ENCODE measurements at places on chromosomes 12 and 14. TPM values are rescaled to one million over a fixed set of nuclear protein-coding genes. Genes with fewer than 3 reads are reported as not detected.

Gene IGFBP6
- 10.0 TPM for total RNA-seq

- no peaks in the 10 kb centered on the region for H3K27me3 ChIP-seq
- no peak overlapping the region for H3K4me3 ChIP-seq
- no peak for DNase-seq
Measured at GRCh38 chr14:31127690-31128089, 79.9 kb downstream of the HECTD1 start.

DNA sequence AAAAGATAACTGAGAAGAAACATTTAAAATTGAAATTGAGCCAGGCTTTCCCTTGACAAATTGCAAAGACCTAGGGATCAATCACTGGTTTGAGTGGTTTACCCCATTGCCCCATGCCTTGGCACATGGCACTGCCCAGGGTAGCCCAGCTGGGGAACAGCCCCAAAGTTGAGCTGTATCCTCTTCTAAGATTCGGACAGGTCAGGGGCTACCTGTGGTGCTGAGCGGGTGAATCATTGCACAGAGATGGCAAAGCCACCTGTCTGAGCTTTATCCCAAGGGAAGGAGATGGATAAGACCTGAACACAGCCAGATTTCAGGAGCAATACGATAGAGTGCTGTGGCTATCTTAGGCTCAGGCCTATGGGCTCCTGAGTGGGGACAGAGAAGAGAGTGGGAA, 7.0 kb downstream of the IFI27L2 start:
- H3K4me3 ChIP-seq, result no peak overlapping the region
- H3K27me3 ChIP-seq, result no peaks in the 10 kb centered on the region
- peaks cover 4% of the 10 kb centered on the region for H3K36me3 ChIP-seq
- no peak for DNase-seq

Gene MAP3K12
- 30.6 TPM for total RNA-seq

DNA sequence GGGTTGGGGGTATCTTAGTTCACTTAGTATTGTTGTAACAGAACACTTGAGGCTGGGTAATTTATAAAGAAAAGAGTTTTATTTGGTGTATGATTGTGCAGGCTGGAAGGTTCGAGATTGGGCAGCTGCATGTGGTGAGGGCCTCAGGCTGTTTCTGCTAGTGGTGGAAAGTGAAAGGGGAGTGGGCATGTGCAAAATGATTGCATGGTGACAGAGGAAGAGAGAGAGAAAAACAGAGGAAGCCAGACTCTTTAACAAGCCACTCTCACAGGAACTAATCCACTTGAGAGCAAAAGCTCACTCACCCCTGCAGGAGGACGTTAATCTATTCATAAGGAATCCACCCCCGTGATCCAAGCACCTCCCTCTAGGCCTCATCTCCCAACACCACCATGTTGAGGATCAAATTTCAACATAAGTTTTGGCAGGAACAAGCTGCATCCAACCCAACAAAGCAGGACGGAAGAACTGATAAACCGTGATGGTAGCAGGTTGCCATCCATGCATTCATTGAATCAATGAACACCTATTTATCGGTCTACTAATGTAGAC, 165.0 kb upstream of the GZMB start:
- H3K27ac ChIP-seq, result no peak overlapping the region
- H3K4me1 ChIP-seq, result no peaks in the 10 kb centered on the region
- no peak for DNase-seq
- peaks cover 11% of the 10 kb centered on the region for H3K27me3 ChIP-seq
- H3K4me3 ChIP-seq, result no peak overlapping the region

Gene CCDC85C
- 7.0 TPM for total RNA-seq

Gene DPF3
- total RNA-seq, result 1.1 TPM

- peak overlapping the region; percentile 78 for H3K27ac ChIP-seq
- no peaks in the 10 kb centered on the region for H3K36me3 ChIP-seq
- peaks cover 33% of the 10 kb centered on the region for H3K4me1 ChIP-seq
- H3K27me3 ChIP-seq, result no peaks in the 10 kb centered on the region
- DNase-seq, result no peak
Measured at GRCh38 chr14:72726444-72726843, 167.5 kb downstream of the DPF3 start.

Gene DTX1
- total RNA-seq, result not detected

Gene PSMA3
- 136 TPM for total RNA-seq

DNA sequence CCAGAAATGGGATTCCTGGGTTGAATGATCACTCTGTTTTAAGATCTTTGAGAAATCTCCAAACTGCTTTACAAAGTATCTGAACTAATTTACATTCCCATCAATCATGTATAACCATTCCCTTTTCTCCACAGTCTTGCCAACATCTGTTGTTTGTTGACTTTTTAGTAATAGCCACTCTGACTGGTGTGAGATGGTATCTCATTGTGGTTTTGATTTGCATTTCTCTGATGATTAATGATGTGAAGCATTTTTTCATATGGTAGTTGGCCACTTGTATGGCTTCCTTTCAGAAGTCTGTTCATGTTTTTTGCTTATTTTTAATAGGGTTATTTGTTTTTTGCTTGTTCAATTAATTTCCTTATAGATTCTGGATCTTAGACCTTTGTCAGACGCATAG, 211.8 kb upstream of the AVPR1A start:
- peaks cover 3% of the 10 kb centered on the region for H3K36me3 ChIP-seq
- no peaks in the 10 kb centered on the region for H3K4me1 ChIP-seq
- peaks cover 10% of the 10 kb centered on the region for H3K27me3 ChIP-seq
- DNase-seq, result no peak

Gene TSPAN8
- total RNA-seq, result 0.22 TPM

Gene KLRG1
- 0.17 TPM for total RNA-seq

Gene GPRC5D
- not detected for total RNA-seq

DNA sequence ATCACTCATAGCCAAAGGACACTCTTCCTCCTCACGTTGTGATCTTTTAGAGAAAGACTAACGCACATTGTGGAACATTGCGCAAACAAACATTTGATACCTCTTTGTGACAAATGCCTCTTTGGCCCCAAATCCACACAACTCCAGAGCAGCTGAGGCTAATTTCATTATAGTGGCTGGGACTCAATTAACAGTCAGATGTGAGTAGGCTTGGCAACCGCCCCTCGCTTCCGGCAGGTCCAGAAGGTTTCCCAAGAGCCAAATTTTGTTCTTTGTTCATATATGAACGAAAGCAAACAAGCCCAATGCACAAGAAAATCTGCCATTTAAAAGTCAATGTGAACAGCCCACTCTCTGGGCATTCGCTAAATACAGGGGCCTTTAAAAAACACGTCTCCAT, 273.9 kb downstream of the GLT1D1 start:
- H3K4me3 ChIP-seq, result no peak overlapping the region
- no peaks in the 10 kb centered on the region for H3K36me3 ChIP-seq
- no peaks in the 10 kb centered on the region for H3K27me3 ChIP-seq
- H3K4me1 ChIP-seq, result no peaks in the 10 kb centered on the region
- H3K27ac ChIP-seq, result no peak overlapping the region
- DNase-seq, result no peak

Gene DLK1
- not detected for total RNA-seq

DNA sequence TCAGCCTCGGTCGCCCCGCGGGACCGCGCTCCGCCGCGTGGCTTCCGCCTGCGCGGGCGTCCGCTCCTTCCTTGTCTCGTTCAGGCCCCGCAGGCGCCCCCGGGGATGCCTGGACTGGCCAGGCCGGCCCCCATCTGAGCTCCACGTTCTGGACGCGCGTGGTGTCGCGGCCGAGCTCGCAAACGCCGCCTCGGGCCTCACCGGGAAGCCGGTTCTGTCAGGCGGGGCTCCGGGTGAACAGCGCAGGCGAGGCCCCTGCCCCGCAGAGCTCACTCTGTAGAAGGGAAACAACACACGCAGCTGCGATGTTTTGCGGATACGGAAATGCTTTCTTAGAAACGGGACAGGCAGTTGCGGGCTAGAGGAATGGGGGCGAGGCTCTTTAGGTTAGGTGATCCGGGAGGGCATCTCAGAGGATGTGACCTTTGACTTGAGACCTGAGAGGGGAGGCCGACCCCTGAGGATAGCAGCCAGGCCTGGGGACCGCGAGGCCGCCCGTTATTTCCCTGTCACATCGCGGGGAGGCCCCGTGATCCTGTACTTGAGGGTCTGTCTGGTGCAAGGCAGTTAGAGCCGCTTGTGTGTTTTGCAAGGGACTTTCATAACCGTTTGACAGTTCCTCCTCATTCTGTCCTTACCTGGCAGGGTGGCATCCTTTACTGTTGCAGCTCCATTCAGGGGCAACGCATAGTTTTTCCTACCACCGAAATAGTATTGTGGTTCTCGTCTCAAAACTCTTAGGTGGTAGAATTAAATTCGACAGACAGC, 584 bp downstream of the VRK1 start:
- H3K27me3 ChIP-seq, result no peaks in the 10 kb centered on the region
- H3K27ac ChIP-seq, result peak overlapping the region; percentile 75
- peak overlapping the region; percentile 82 for H3K4me3 ChIP-seq
- H3K36me3 ChIP-seq, result no peaks in the 10 kb centered on the region

Gene ADAM20
- total RNA-seq, result 0.35 TPM

Measured in chondrocyte (in vitro differentiated cells).